ENCODE measurements at places on chromosomes 5 and 9.

DNA sequence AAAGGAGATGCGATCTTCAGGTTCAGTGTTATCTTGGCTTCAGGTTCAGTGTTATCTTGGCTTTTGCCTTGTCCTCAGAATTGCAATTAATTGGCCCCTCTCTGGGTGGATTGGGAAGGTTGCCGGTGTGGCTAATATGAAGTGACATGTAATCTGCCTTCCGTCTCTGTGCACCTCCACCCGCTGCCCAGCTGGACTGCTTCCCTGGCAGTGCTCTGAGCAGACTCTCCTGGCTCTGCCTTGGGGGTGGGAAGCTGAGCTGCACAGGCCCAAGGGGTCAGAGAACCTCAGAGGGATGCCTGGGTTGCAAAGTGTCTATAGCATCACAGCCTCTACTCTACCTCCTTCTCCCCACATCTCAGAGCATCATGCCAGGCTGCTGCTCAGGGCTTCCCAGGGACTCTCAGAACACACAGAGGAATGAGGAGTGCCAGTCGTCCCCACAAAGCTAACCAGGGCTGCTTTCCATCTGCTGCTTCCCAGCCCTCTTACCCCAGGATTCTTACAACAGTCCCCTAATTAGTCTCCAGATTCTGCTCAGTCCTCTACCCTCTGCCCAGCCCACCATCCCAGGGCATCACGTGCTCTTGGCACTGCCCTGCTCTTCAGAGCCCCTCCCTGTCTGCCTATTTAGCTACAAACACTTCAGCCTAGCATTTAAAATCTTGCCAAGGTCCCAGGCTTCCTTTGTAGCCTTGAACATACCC, 54.4 kb upstream of the AFAP1L1 start:
- no peak for DNase-seq

DNA sequence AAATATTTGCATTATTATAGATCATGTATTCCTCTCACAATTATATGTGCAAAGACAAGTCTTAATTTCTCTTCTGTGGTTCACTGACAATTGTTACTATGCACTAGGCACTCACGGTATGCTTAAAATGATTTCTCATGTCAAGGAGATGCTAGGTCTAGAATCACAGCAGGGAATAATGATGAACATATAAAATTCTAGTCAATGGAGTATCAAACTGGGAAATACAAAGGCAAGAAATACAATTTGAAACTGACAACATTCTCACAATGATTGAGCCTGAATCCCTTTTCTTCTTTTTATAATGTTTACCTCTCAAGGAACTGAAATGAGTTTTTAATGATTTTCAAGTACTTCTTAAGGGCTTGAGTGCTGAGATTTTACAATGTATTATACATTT, 302.3 kb upstream of the GRAMD2B start:
- no peak for DNase-seq

DNA sequence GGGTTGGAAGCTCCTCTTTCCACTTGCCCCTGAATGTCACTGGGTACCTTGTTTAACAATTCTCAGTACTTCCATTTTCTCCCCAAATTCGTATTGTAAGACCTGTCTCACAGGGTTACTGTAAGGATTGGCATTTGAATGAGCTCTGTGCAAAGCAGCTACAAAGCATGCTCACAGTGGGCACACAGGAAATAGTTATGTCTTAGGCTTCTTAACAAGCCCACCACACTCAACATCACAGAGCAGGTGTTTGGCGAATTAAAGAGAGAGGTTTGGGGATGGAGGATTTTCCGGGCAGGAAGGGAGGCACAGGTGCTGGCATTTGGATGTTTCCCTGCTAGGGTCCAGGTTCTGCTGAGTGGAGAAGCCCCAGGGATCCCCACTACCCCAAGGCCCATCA, 17.0 kb upstream of the LHFPL2 start:
- no peak for DNase-seq

DNA sequence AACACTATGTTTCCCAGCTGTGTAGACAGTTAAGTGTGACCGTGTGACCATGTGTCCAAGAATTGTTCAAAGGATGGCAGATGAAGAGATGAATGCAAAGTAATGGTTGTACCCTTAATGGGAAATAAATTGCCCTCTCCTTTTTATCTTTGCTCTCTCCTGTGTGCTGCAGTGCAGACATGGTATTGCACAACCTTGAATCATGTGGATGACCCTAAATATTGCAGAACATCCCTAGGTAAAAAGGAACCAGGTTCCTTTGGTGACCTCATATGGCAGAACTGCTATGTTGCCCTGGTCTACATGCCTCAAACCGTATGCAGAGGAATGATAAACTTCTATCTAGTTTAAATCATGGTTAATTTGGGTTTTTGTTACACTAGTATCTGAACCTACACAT, 81.7 kb upstream of the CTNND2 start:
- no peak for DNase-seq

DNA sequence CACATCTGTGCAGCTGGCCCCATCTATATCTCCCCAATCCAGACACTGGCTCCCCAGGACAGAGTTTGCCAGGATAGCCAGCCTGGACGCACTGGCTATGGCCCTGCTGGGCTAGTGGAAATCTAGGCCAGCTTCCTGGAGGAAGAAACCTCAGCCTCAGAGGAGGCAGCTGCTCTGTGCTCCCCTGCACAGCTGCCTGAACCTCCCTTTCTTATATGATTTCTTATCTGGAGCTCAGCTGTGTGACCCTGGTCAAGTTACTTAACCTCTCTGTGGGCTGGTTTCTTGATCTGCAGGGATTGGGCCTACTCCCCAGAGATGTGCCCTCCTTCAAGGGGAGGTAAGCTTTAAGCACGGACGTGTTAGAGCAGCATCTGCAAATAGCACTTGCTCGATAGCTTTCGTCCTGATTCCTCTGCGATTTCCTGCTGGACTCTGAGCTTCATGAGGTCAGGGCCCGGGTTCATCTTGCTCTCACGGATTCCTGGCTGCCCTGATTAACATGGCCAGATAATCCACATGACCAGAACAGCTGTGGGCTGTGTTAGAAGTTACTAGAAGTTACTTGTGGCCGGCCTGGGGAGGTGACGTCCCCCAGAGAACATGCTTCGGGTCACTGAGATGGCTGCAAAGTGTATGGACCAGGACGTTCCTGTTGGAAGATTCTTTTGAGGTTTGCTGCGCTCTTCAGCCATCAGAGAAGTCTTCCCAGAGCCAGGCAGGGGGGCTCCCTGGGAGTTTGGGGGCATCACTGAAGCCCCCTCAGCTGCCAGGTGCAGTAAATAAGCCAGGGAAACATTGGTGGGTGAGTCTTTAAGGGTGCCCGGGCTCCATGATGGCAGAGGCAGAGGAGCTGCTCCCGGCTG, 14.5 kb downstream of the C9orf50 start:
- no peak for DNase-seq

GRCh38 chr9:29625292-29625731, 2052.0 kb upstream of the C9orf72 start:
- no peak for DNase-seq

DNA sequence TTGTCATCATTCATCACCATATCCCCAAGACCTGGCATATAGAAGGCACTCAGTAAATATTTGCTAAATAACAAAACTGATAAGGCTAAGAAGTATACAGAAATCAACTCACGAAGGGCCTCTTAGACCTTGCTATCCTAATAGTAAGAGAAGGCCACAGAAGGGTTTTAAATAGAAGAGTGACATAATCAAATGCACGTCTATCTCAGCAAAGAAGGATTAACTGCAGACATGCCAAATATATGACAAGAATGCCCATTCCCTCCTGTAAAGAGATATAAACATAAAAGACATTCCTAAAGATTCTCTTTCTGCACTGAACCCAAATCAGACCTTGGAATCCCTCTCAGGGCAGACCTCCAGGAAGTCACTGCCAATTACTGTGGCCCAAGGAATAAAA, 34.1 kb downstream of the ECPAS start:
- DNase-seq = no peak

- no peak for DNase-seq
These were observed 475.8 kb downstream of the SPOCK1 start for GRCh38 chr5:137023371-137023770.
